ENCODE measurements at places on chromosomes 7 and 10.

DNA sequence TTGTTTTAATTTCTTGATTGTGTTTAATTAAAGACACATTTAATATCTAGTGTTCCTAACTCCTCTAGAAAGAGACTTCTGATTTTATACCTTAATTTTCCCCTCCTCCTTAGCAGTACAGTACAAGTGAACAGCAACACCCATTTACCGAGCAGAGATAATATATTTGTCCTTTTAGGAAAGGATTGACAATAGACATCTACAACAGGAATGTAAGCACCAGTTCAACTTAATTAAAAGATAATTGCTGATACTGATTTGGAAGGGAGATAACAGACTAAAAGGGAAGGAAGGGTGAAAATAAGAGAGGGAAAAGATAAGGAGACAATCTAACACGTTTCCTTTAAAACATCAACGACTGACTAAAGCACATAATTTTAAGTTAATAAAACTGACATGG, 119.3 kb downstream of the SRPK2 start:
- DNase-seq = no peak

DNA sequence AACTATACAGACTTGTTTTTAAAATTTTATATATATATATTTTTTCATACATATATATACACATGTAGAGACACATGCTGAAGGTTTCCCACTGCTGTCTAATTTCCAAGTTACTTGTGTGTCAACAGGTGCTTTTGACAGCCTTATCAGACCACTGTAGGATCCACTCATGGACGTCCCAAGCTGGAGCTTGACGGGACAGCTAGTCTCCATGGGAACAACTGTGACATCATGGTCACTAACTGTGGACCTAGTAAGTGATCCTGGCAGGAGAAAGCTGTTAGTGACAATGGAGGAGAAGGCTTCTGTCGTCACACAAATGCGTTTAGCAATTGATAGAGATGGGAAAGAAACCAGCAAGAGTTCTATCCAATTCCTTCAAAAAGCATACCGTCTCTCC, 60.2 kb upstream of the DDC start:
- DNase-seq = no peak

DNA sequence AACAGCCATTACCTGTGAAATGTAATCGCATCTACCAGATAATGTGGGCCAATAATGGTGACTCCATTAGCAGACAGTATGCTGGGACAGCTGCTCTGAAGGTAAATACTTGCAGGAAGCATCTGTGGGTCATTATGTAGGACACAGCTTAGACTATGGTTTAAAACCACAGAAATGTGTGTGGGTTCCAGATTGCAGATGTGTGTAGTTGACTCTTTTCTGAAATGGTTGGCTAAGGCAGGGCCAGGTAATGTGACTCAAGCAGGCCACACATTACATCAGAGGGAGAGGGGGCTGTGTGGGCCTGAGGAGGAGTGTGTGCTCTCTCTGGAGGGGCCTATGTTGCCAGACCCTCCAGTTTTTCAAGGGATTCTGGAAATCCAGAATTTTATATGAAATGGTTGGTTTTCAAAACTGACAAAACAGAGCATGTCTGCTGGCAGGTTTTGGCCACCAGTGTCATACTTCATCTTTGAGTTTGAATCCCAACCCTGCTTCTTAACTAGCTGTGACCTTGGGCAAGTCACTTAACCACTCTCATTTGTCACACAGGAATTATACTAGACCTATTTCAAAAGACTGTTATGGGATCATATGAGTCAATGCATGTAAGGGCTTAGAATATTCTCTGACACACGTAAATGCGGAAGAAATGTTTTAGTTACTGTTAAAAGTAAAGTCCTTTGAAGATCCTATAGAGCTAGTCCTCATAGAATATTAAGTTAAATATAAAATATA, 64.5 kb downstream of the MCMBP start:
- DNase-seq = no peak

- DNase-seq = no peak
Measured at GRCh38 chr10:3323865-3324498, 151.4 kb upstream of the PITRM1 start.

- DNase-seq = no peak
Measured at GRCh38 chr7:48411619-48412018, 240.4 kb downstream of the ABCA13 start.

GRCh38 chr10:85946713-85947326, 419.8 kb downstream of the GRID1 start:
- DNase-seq = no peak

DNA sequence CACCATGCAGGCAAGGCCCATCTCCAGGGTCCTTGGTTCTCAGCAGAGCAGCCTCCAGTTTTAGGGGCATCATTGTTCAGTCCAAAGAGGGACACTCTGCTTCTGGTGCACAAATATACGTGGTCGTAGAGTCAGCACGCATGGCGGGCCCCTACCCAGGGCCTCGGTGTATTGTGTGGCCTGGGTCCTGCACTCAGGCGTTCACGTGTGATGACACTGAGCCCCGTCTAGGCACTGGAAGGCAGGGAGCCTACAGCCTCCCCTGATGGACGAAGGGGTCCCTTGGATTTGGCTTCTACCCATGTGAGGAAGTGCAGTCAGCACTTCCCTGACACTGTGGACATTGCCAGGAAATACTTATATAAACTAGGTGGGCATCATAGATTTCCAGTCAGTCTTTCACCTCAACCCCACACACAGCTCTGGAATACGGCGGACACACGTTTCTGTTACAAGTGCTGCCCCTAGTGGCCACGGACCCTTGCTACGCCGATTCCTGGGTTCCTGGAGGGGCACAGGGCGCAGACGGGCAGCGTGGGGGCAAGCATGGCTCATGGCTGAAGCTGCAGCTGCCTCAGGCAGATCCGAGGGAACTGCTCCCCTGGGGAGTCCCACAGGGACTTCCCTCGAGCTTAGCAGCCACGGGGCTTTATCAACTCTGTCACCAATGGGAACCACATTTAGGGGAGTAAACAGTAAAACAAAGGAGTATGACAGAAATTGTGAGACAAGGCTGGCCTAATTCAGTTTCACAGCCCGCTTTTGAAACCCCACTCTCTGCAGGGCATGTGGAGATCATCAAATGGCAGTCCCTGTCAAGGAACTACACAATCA, 25.4 kb downstream of the AIFM2 start:
- DNase-seq = no peak

- no peak for DNase-seq
Measured at GRCh38 chr10:97505152-97505551, 6.4 kb downstream of the UBTD1 start.

DNA sequence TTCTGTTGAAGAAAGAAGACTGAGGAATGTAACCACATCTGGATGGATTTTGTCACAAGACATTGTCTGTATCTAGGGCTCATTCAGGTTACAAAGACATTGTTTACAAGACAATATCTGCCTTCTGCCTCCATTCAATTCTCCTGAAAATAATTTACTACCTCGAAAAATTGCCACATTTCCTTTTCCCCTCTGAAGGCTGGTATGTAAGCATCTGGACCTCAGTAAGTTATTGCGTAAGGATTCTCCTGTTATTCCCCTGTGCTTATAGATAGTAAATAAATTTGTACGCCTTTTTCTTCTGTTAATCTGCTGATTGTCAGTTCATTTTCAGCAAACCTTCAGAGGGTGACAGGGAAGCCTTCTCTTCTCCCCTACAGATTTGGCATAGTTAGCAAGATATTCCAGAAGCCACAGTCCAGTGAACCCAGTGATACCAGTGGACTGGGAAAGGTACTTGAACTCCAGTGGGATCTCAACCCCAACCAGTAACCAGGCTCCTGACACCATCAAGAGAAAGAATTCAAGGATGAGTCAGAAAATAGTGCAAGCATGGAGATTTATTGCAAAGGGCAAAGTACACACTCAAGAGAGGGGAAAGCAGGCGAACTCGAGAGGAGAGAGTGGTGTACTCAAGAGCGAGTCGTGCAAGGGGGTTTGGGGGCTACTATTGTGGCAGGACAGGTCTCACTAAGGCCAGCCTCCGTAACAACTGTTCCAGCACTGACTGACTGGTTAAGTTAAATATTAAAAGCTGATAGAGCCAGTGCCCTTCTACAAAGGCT, 706.9 kb upstream of the GHITM start:
- DNase-seq = no peak

GRCh38 chr10:83289948-83290347, 849.4 kb upstream of the GHITM start:
- DNase-seq = no peak

Data from stimulated activated CD8-positive, alpha-beta memory T cell treated with anti-CD3 and anti-CD28 coated beads, Interleukin-4, amount 100 ng/mL, for 24 hours (primary cell).